ENCODE measurements at places on chromosomes 12 and 14. TPM values are rescaled to one million over a fixed set of nuclear protein-coding genes. Genes with fewer than 3 reads are reported as not detected.

Gene TRPV4
- 4.8 TPM for total RNA-seq

Gene SLC2A14
- not detected for total RNA-seq

Gene CIT
- total RNA-seq = 32.6 TPM

Gene TSPAN8
- total RNA-seq = 0.65 TPM

Gene EML1
- total RNA-seq = 47.8 TPM

Gene DNAI7
- 0.52 TPM for total RNA-seq

Gene PCED1B
- total RNA-seq = 0.43 TPM

Gene ASCL1
- total RNA-seq = not detected

Gene EGLN3
- total RNA-seq = 0.78 TPM

Gene LALBA
- not detected for total RNA-seq

Gene FGF6
- not detected for total RNA-seq

Gene GMFB
- total RNA-seq = 140 TPM

Gene CAPS2
- total RNA-seq = 7.8 TPM

Gene SCN8A
- 42.1 TPM for total RNA-seq

Gene HOXC9
- 9.8 TPM for total RNA-seq

Gene NCAPD2
- total RNA-seq = 31.0 TPM

Gene NAV3
- 10.6 TPM for total RNA-seq

Gene COL2A1
- 3.2 TPM for total RNA-seq

Gene CLEC4D
- not detected for total RNA-seq

Gene ETFBKMT
- total RNA-seq = 6.4 TPM

Gene RASSF9
- total RNA-seq = under 0.01 TPM

Gene TEAD4
- 12.3 TPM for total RNA-seq

Gene FLRT2
- 36.0 TPM for total RNA-seq

Gene TSPAN9
- 16.6 TPM for total RNA-seq

Gene SIX4
- 42.6 TPM for total RNA-seq

Gene GUCY2C
- total RNA-seq = 0.11 TPM

Data from articular chondrocyte of knee joint (primary cell).